T-helper 2 cell treated with Interferon-gamma antibody and Interleukin-4, amounts not matched to agents 100 ng/mL and 5 ng/mL, for 36 hours (primary cell): ENCODE measurements at places on chromosomes 4 and X. TPM values are rescaled to one million over a fixed set of nuclear protein-coding genes. Genes with fewer than 3 reads are reported as not detected.

L1CAM gene
- total RNA-seq: 6.3 and 8.5 TPM in 2 replicates

TBX22 gene
- total RNA-seq: not detected in 2 replicates

BBS12 gene
- total RNA-seq: 1.7 and 1.8 TPM in 2 replicates

SLC16A2 gene
- total RNA-seq: 0.07 TPM in 1 of 2 replicates, not detected in the other

TIGD2 gene
- 5.7 and 6.0 TPM in 2 replicates for total RNA-seq

CCSER1 gene
- total RNA-seq: not detected in 2 replicates

PPP4R3C gene
- total RNA-seq: not detected in 2 replicates

PLAC8 gene
- 127 and 135 TPM in 2 replicates for total RNA-seq

TRO gene
- total RNA-seq: 0.64 and 1.2 TPM in 2 replicates

ADGRL3 gene
- total RNA-seq: not detected in 2 replicates

VCX gene
- not detected in 2 replicates for total RNA-seq
